ENCODE measurements at places on chromosomes 16 and 17. TPM values are rescaled to one million over a fixed set of nuclear protein-coding genes. Genes with fewer than 3 reads are reported as not detected.

The RND2 gene
- total RNA-seq = 0.12 TPM

The ZNF750 gene
- total RNA-seq = not detected

The NACA2 gene
- not detected for total RNA-seq

The BIRC5 gene
- total RNA-seq = 0.44 TPM

The SLC46A1 gene
- total RNA-seq = 0.50 TPM

- H3K4me1 ChIP-seq = no peaks in the 10 kb centered on the region
- no peak for DNase-seq
- no peak overlapping the region for H3K4me3 ChIP-seq
- no peaks in the 10 kb centered on the region for H3K36me3 ChIP-seq
- H3K27ac ChIP-seq = no peak overlapping the region
Observed at GRCh38 chr16:82560805-82561325, 65.9 kb upstream of the CDH13 start.

DNA sequence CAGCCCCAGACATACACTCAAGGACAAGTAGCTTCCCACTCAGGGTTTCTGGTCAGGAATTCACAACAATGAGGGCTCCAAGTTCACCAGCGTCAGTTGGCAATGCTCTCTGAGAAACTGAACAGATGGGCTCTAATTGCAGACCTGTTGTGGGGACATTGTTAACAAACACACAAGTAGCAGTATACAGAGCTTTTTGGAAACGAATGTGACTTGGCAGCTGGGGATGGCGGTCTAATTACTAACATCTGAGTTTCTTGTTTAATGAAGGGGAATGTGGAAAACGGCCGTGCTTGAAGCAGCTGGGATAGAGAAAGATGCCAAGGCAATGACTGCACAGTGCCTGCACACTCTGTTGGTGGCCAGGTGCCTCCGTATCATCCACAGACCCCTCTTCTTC, 316.1 kb upstream of the IRX3 start:
- no peaks in the 10 kb centered on the region for H3K4me1 ChIP-seq
- H3K4me3 ChIP-seq = no peak overlapping the region
- no peak for DNase-seq
- H3K27me3 ChIP-seq = no peaks in the 10 kb centered on the region
- H3K36me3 ChIP-seq = no peaks in the 10 kb centered on the region

DNA sequence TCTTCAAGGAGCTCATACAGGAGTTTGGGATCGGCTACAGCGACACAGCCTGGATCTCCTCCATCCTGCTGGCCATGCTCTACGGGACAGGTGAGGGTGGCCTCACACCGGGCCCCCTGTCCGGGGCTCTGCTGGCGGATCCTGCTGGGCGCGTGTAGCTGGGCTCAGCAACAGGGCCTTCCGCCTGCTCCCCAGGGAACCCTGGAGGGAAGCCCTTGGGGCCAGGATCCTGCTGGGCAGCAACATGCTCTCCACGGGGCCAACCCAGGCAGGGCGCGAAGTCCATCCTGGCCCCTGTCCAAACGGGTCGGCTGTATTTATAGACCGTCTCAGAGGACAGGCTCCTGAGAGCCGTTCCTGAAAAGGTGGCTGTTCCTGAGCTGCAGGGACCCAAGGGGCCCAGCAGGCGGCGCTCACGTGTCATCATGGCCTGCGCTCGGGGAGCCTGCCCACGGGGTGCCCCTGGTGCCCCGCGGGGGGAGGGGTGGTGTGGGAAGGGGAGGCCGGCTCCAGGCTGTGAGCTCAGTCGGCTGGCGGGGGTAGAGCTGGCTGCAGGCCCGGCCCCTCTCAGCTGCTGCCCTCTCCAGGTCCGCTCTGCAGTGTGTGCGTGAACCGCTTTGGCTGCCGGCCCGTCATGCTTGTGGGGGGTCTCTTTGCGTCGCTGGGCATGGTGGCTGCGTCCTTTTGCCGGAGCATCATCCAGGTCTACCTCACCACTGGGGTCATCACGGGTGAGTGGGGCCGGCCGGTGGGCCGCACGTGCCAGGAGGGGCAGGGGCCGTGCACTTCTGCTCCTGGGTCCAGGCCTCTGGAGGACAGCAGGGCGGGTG, 7.5 kb downstream of the SLC16A3 start:
- peaks cover 25% of the 10 kb centered on the region for H3K4me1 ChIP-seq
- peak; percentile 61 for DNase-seq
- H3K36me3 ChIP-seq = peaks cover 2% of the 10 kb centered on the region
- no peaks in the 10 kb centered on the region for H3K27me3 ChIP-seq
- no peak overlapping the region for H3K4me3 ChIP-seq

- peak overlapping the region; percentile 81 for H3K4me3 ChIP-seq
- DNase-seq = no peak
- peaks cover 4% of the 10 kb centered on the region for H3K27me3 ChIP-seq
- peak overlapping the region; percentile 72 for H3K27ac ChIP-seq
Observed at GRCh38 chr17:17041018-17041521, 1.2 kb upstream of the MPRIP start.

DNA sequence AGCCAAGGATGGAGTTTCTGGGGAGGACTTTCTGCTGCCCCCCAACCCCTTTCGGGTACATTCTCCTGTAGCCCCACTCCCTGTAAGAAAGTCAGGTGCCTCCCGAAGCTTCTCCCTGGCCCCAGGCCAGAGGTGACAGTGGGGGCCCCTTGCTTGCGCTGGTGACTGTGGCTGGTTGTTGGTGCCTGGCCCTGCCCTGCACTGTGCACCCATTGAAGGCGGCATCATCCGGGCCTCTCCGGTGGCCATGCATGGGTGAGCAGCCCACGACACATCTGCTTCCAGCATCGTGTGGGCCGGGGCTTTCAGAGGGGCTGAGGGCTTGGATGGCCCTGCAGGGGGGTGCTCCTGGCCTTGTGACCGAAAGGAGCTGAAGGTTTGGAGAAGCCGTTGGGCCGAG, 297.0 kb downstream of the SEC14L1 start:
- peak overlapping the region; percentile 87 for H3K4me3 ChIP-seq
- H3K27ac ChIP-seq = peak overlapping the region; percentile 99
- H3K27me3 ChIP-seq = no peaks in the 10 kb centered on the region
- DNase-seq = no peak
- H3K4me1 ChIP-seq = peaks cover 78% of the 10 kb centered on the region

GRCh38 chr17:17566896-17567513, 24.5 kb downstream of the PEMT start:
- peaks cover 3% of the 10 kb centered on the region for H3K36me3 ChIP-seq
- no peak overlapping the region for H3K27ac ChIP-seq
- H3K4me1 ChIP-seq = peaks cover 21% of the 10 kb centered on the region
- no peak overlapping the region for H3K4me3 ChIP-seq
- H3K27me3 ChIP-seq = no peaks in the 10 kb centered on the region

DNA sequence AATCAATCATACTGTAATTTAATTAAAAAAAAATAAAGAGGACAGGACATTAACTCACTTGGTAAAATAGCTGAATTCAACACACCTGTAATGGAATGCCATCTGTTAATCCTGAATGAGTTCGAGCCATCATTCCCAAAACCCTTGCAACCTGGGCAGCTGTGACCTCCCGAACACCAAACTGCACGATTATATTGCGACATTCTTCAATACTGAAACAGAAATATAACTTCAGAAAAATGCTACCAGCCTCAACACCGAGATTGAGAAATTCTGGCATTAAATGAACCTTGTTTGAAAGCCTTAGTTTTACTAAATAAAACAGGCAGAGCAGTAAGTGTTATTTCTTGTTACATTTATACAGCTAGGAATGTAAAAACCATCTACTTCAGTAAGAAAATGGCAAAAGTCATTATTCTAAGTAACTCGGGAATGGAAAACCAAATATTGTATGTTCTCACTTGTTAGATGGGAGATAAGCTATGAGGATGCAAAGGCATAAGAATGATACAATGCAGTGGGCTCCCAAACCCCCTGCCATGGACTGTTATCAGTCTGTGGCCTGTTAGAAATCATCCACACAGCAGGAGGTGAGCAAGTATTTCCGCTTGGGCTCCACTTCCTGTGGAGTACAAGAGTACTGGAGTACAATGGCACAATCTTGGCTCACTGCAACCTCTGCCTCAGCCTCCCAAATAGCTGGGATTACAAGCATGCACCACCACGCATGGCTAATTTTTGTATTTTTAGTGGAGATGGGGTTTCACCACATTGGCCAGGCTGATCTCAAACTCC, 46.5 kb downstream of the CNOT1 start:
- no peaks in the 10 kb centered on the region for H3K36me3 ChIP-seq
- H3K27ac ChIP-seq = no peak overlapping the region
- H3K27me3 ChIP-seq = no peaks in the 10 kb centered on the region
- no peak for DNase-seq

DNA sequence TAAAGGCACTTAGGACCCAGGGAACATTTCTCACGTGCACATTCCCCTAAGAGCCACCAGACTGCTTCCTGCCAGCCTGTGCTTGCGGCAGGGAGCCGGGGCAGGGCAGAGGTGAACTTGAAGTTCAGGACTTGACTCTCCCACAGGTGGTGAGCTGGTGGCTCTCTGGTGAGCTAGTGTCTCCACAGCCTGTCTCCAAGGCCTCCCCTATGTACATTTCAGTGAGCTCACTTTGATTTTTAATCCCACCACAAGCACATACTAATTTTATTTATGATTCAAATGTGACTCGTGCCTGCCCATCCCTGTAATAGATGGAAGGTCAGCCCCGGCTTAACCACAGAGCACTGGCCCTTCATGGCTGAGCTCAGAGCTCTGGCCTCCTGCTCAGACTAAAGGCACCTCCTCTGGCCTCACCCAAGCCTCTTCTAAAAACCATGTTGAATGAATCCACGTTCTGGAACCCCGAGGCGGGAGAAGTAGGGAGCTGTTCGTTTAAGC, 9.2 kb downstream of the SNN start:
- peaks cover 47% of the 10 kb centered on the region for H3K4me1 ChIP-seq
- DNase-seq = no peak
- H3K27ac ChIP-seq = peak overlapping the region; percentile 84
- no peaks in the 10 kb centered on the region for H3K36me3 ChIP-seq

DNA sequence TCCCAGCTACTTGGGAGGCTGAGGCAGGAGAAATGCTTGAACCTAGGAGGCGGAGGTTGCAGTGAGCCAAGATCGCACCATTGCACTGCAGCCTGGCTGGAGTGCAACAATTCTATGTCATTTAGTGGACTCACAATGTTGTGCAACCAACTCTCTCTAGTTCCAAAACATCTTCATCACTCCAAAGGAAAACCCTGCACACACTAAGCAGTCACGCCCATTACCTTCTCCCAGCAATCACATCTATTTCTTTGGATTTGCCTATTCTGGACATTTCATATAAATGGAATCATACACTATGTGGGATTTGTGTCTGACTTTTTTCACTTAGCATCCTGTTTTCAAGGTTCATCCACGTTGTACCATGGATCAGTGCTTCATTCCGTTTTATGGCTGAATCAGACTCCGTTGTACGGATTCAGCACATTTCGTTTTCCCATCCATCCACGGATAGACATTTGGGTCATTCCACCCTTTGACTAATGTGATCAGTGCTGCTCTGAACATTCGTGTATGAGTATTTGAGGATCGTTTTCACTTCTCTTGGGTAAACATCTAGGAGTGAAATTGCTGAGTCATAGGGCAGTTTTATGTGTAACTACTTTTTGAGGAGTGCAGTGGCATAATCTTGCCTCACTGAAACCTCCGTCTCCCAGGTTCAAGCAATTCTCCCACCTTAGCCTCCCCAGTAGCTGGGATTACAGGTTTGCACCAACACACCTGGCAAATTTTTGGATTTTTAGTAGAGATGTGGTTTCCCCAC, 45.4 kb upstream of the EMP2 start:
- H3K4me3 ChIP-seq = no peak overlapping the region
- H3K36me3 ChIP-seq = peaks cover 2% of the 10 kb centered on the region
- peaks cover 6% of the 10 kb centered on the region for H3K27me3 ChIP-seq
- DNase-seq = no peak
- H3K27ac ChIP-seq = no peak overlapping the region

DNA sequence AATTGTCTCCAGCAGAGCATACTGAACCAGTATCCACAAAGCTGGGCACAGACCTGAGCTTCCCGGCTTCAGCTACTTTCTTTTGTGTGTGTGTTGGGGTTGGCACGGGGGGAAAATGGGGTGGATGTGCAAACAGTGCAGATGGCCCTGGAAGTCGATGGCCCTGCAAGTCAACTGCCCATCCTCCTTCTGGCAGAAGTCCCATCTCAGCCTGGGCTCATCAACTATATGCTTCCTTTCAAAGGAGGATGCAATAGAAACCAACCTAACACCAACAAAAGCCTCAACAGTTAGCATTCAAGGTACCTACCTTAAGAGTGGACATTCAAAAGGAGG, 55.7 kb downstream of the SOX9 start:
- no peak overlapping the region for H3K27ac ChIP-seq
- H3K4me3 ChIP-seq = no peak overlapping the region
- H3K27me3 ChIP-seq = peaks cover under 1% of the 10 kb centered on the region
- no peaks in the 10 kb centered on the region for H3K36me3 ChIP-seq
- H3K4me1 ChIP-seq = no peaks in the 10 kb centered on the region
- no peak for DNase-seq

DNA sequence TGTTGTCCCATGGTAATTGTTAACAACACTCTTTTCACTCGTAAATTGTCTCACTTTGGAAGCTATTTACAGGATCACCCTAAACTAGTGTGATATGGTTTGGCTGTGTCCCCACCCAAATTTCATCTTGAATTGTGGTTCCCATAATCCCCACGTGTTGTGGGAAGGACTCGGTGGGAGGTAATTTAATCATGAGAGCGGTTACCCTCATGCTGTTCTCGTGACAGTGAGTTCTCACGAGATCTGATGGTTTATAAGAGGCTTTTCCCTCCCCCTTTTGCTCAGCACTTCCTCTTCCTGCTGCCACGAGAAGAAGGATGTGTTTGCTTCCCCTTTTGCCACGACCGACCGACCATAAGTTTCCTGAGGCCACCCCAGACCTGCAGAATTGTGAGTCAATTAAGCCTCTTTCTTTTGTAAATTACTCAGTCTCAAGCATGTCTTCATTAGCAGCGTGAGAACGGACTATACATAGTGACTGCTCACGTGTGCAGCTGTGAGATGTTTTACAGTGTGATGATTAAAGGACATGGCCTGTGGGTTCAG, 34.4 kb downstream of the DNAH3 start:
- H3K4me1 ChIP-seq = peaks cover 10% of the 10 kb centered on the region
- H3K36me3 ChIP-seq = peaks cover 5% of the 10 kb centered on the region
- H3K27me3 ChIP-seq = peaks cover 8% of the 10 kb centered on the region
- peak overlapping the region; percentile 56 for H3K27ac ChIP-seq
- DNase-seq = no peak
- peak overlapping the region; percentile 61 for H3K4me3 ChIP-seq

- H3K4me1 ChIP-seq = peaks cover 5% of the 10 kb centered on the region
- peak overlapping the region; percentile 59 for H3K4me3 ChIP-seq
- H3K36me3 ChIP-seq = peaks cover 3% of the 10 kb centered on the region
- no peak overlapping the region for H3K27ac ChIP-seq
- DNase-seq = no peak
- H3K27me3 ChIP-seq = peaks cover 88% of the 10 kb centered on the region
Observed at GRCh38 chr17:48738803-48739526, 10.4 kb upstream of the HOXB13 start.

GRCh38 chr16:69660166-69660565, 66.2 kb downstream of the NQO1 start:
- H3K36me3 ChIP-seq = no peaks in the 10 kb centered on the region
- H3K4me1 ChIP-seq = no peaks in the 10 kb centered on the region

GRCh38 chr17:725084-725483, 7.3 kb upstream of the TLCD3A start:
- no peak for DNase-seq
- H3K4me1 ChIP-seq = no peaks in the 10 kb centered on the region
- peaks cover 4% of the 10 kb centered on the region for H3K27me3 ChIP-seq
- H3K4me3 ChIP-seq = no peak overlapping the region
